ENCODE measurements at places on chromosomes 7 and 10.

GRCh38 chr10:129940617-129941198, 23.4 kb downstream of the EBF3 start:
- no peak for DNase-seq

DNA sequence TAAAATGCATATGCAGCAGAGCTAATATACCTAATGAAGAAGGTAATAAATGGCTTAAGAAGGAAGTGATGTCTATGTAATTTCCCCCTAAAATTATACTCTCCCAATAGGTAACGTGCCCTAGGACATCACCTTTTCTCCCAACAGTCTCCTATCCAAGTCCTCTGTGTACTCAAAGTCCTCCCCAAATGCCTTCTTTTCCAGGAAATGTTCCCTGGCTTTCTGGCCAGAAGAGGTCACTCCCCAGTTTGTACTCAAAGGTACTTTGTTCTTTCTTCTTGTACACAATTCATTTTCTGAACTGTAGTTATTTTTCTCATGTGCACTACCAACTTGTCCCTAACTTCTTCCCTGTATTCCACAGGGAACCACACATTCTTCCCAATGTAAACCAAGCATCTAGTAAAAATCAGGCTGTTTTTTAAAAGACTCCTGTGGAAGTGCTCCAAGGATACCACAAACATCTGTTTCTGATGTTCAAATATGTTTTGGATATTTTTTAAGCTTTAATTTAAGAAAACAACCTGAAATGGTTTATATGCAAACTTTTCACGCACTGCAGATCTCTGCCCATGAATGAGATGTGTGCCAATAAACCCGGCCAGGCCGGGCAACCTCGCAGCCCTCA, 262.3 kb upstream of the KLF14 start:
- DNase-seq = no peak

- DNase-seq = no peak
Observed at GRCh38 chr7:1700536-1701333, 30.7 kb downstream of the ELFN1 start.

- DNase-seq = no peak
Observed at GRCh38 chr10:70620020-70620289, 17.4 kb upstream of the PRF1 start.

- DNase-seq = no peak
Observed at GRCh38 chr7:136214356-136214755, 237.2 kb upstream of the MTPN start.

DNA sequence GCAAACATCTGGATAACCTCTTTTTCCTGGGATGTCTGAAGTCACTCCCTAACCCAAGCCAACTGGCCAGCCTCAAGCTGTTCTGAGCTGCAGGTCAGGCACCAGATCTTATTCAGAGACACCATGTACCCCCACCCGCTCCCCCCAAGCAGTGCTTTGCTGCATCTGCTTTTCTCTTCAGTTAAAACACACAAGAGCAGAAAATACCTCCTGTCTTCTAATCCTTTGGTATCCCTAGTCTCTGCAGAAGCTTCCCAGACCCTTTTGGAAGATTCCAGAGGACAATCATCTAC, 3.0 kb downstream of the ZNF488 start:
- no peak for DNase-seq

DNA sequence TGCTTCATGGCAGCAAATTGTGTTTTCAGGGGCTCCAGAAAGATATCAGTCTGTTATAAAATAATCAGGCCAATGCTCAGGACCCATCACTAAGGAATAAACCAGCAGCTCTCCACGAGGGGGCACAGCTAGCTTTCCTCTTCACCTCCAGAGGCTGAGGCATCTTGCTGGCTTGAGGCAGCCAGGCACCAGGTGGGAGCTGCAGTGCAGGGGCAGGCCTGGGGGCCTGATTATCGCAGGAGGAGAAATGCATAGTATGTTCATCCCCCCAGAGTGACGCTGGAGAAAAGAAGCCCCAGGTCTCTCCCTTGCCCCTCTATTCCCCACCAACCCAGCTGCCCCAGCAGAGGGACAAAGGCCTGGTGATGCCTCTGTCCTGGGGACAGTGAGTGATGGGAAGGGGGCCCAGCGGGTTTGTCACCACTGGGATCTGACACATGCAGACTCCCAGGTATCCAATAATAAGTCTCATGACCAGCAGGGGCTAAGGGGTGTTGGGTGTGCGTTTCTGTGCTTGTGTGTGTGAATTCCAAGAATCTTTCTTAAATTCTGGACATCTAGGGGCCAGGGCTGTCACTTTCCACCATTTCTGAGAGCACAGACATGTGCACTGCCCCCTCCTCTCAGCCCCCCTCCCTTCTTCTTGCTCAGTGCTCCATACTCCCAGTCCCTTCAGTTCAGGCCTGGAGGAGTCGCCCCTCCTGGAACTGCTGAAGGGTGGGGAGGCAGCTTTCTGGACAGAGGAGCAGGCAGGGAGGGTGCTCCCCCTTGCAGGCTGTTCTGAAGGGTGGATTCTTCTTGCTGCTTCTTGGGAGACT, 128.1 kb upstream of the FAM20C start:
- peak; percentile 34 for DNase-seq
